Stimulated activated naive B cell treated with anti-CD40 and anti-IgM and Interleukin-4, amounts not matched to agents 10 μg/mL and 1 μg/mL and 100 μg/mL, for 72 hours (primary cell): ENCODE measurements at places on chromosomes 7 and 10.

DNA sequence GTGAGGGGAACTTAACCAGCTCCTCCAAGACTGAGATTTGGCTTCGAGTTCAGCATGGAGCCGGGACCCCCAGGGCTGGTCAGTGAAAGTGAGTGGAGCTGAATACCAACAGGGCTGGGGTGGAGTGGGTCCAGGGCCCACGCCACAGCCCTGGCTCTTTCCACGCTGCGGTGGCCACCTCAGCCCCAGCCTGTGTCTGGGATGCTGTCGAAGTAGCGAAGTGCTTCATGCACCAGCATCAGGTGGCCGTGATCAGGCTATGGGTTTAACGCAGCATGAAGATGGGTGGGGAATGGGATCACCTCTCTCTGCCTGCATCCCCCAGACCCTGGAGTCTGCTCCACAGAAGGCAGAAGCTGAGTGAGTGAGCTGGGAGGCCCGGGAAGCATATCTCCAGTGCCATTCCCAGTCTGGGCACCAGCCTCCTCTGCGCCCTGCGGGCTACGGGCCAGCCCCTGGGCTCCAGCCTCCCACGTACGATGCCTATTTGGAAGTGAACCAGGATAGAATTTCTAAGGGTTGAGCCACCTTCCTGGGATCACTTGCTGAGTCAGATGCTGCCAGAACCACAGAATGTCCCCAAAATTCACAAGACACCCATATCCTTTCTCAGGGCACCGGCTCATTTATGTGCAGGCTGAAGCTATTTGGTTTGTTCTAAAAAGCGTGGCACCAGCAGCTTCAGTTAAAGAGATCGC, 131.1 kb upstream of the CHST15 start:
- no peak for DNase-seq

DNA sequence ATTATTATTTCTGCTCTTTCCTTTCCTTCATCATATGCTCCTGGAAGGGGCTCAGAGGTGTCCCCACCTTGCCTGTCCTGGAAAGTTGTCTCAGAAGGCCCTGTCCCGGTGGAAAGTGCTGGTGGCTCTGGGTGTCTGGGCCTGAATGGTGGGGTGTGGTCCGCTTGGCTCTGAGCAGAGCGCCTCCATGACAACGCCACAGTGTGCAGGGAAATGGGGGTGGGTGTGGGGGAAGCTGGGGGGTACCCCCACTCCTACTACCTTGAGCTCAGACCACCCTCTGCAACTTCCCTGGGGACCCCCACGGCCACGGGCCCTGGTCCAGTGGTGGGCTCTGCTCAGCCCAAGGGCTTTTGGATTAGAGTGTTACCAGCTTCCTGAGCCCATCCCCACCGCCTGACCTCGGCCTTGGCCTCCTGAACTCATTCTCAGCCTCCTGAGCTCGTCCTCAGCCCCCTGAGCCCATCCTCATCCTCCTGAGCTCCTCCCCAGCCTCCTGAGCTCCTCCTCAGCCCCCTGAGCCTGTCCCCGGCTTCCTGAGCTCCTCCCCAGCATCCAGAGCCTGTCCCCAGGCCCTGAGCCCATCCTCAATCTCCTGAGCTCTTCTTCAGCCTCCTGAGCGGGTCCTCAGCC, 106.4 kb upstream of the FAM20C start:
- no peak for DNase-seq

DNA sequence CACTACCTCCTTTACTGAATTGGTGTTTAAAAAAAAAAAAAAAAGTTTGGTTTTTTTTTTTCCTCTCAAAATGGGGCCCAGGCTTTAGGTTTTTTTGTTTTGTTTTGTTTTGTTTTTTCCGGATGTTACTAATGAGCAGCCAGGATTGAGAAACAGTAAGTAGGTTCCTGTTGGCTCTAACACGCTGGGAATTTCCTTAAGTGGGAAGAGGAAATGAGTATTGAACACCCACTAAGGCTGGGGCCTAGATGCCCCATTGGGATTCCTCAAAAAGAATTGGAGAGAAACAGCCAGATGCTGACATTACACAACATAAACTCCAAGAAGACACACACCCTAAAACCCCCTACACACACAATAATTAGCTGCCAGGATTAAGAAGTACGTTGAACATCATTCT, 102.2 kb upstream of the NANOS1 start:
- no peak for DNase-seq

DNA sequence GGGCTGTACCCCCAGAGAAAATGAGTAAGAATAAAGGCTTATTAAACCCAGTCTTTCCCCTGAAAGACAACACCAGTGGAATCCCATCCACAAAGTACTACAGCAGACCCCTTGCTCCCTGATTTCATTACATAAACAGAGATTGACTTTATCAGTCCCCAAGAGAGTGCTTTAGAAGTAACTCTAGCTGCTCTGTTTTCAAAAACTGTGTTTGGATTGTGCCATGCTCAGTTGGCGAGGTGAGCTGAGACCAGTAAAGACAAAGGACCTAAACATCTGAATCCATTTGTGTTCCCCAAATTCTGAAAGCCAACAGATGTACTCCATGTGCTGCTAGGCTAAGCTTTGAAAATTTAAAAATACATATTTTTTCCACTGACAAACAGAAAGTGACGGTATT, 127.0 kb downstream of the ATE1 start:
- DNase-seq = no peak

- no peak for DNase-seq
These were observed at the start of gene AFAP1L2 for GRCh38 chr10:114404171-114405010. AFAP1L2 (minus strand) TSS chr10:114404502; CDS start chr10:114404455, 47 bp downstream.

GRCh38 chr7:101134399-101134980, 7.6 kb downstream of the SERPINE1 start:
- no peak for DNase-seq

- no peak for DNase-seq
These were observed 107.4 kb downstream of the DNAJB6 start for GRCh38 chr7:157444011-157444842.

GRCh38 chr7:120973849-120974248, 14.7 kb upstream of the CPED1 start:
- DNase-seq = no peak

DNA sequence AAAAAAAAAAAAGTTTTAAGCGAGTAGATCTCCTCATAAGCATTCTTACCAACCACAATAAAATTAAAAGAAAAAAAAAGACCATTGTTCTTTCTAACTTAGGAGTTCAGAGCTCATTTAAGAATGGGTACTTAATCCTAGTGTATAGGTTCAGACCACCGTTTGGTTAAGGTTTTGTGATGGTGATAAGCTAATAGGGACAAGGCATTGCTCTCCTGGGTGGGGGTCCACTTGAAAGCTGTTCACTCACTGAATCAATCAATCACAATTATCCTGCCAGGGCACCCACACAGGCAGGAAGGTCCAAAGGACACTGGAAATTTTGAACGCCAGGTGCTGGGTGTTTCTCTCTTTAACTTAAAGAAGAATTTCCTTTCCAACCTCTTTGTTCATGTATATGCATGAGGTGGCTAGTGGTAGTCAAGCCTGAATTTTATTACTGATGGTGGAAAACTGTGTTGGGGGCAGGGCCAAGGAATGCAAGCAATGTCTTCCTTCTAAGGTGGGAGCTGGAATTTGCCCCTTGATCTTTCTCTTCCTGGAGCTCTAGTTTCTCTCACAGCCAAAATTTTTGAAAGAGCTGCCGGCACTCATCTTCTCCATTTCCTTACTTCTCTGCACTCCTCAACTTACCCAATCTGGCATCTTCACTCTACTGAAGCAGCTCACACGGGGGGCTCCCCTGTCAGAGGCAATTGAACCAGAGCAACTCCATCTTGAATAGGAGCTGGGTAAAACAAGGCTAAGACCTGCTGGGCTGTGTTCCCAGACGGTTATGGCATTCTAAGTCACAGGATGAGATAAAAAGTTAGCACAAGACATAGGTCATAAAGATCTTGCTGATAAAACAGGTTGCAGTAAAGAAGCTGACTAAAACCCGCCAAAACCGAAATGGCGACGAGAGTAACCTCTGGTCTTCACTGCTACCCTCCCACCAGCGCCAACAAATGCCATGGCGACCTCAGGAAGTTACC, 7.5 kb upstream of the FAM131B start:
- no peak for DNase-seq
